ENCODE measurements at places on chromosomes 5 and 9. TPM values are rescaled to one million over a fixed set of nuclear protein-coding genes. Genes with fewer than 3 reads are reported as not detected.

DNA sequence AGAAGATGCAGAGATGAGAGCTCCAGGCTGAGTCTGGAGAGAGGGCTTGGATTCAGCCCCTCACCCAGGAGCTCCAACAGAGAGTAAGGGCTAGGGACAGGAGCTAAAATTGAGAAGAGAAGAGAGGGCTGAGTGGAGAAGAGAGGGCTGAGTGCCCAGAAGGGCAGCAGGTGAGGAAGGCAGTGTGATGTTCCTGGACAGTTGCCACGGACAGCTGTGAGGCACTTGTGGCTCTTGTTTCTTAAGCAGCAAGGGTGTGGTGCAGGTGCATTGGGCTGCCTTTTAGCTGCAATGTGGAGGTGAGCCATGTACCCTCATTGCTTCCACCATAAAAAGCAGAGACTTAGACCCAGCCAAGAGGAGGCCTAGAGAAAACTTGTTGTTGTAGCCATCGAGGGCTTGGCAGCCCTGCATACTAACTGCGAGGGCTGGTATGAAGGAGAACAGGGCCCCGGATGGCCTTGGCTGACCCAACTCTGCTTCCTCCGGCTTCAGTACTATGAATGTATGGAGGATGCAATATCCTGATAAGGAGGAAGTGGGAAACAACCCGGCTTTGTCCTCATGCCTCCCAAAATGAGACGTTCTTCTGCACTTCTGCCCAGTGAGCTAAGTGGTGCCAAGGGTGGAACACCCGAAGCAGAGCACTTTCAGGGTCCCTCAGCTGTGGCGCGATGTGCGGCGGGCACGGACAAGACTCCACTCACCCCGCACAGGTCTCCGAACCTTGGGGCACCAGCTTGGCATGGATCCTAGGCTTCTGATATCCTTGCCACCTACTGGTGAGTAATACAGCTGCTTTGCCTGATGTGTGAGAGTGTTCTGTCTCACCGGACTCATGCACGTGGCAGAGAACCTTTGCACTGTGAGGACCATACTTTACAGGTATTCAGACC, 65.2 kb downstream of the LRRC70 start:
- DNase-seq: no peak

DNA sequence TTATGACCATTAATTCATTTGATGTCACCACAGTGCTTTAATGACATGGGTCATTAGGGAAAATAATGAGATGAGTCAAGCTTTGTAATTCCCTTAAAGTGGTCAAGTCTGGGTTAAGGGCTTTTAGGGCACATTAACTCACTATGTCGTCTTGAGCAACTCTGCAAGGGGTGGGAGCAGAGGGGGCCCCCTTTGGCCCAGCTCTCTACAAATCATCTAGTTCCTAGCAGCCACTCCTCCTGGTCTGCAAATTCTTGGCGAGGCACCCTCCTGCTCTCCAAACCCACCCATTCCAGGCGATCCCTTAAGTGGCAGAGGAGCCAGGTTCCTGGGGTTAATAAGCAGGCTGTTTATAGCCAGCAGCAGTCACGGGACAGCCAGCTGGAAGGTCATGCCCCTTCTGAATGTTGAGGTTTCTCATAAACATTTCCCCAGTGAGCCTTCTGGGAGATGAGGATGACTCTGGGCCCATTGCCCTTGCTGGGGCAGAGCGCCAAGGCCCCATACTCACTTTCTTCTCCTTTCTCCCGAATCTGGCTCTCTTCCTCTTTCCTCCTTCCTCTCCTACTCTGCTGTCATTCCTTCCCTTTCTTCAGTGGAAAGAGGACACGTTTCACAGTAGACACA, 14.3 kb upstream of the GPX3 start:
- no peak for DNase-seq

DNA sequence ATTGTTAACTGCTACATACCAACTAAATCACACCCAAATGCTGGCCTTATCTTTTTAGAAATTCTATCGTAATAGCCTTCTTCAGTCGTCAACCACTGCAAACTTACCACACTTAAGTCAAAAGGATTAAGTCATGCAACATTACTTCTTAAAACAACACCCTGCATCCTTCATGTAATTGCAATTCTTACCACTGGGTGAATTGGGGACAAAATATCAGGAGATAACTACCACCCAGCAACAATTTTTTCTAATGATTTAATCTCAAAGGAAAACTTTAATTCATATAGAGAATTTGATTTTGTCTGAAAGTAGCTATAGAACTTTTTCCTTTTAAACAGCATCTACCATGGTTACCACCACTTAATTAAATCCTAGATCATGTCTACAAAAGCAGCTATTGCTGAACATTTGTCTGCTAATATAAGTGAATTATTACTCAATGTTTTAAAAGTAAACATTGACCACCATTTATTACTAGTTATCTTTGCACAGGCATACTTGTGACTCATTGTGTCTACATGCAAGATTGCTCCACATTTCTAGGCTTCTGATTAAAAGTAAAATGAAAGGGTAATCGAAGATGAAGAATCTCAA, 10.5 kb downstream of the MLLT3 start:
- no peak for DNase-seq

- no peak for DNase-seq
Measured at GRCh38 chr5:6718161-6718681, 5.0 kb downstream of the TENT4A start.

GRCh38 chr5:55620009-55620765, 85.4 kb upstream of the PLPP1 start:
- no peak for DNase-seq

DNA sequence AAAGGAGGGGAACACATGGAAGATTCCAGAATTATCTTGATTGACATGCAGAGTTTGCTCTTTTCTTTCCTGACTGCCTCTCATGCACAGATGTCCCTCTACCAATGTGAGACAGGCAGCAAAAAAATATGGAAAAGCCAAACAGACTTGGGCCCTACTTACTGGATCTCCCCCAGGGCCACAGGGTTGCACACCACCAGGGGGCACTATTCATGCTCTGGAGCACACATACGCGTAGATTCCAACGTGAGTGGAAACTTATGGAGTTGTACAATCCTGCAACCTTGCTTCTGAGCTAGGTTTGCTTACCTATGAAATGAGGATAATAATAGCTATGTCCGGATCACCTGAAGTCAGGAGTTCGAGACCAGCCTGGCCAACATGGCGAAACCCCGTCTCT, 319.5 kb downstream of the ARHGEF28 start:
- no peak for DNase-seq

- DNase-seq: no peak
Measured at GRCh38 chr5:41636605-41637004, 126.2 kb upstream of the PLCXD3 start.

DNA sequence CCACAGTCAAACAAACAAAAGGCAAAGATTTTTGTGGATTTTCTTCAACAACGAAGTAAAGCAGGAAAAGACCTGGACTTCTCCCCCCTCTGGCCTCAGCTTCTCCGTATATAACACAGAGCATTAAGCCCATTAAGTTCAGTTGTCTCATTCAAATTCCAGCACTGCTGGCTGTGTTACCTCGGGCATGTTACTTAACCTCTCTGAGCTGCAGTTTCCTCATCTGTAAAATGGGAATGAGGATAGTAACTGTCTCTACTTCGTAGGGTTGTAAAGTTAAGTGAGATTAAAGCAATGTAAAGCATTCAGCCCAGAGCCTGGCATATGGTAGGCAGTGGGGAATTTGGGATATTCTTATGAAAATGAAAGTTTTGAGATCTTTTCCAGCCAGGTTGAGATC, 92.7 kb upstream of the SMIM23 start:
- no peak for DNase-seq

GRCh38 chr9:107294756-107295155, 11.7 kb downstream of the RAD23B start:
- no peak for DNase-seq

NR2F1 gene
- total RNA-seq: not detected

HTR1A gene
- not detected for total RNA-seq

CTNNA1 gene
- total RNA-seq: 76.0 TPM

VCAN gene
- total RNA-seq: 0.22 TPM

CTXN3 gene
- total RNA-seq: not detected
